ENCODE measurements at places on chromosomes 2 and 18.

GRCh38 chr2:144151405-144151804 is 368.5 kb downstream of the ZEB2 start:
- no peak for DNase-seq

DNA sequence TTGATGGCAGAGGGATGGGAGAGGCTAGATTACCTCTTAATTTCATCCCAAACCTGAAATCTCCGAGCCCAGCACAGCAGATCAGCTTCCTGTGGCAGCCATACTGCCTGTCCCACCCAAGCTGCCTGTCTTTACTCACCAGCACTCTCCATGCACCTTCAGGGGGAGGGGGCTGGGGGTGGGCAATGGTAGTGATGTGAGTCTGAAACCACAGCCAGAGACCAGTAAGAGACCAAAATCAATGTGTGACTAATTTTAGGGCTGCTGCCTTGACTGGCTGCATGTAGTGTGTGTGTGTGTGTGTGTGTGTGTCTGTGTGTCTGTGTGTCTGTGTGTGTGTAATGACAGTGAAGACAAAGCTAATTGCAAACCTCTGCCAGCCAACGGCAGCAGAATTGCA is 11.7 kb upstream of the TEX261 start:
- DNase-seq: no peak

- no peak for DNase-seq
These were observed 67.9 kb downstream of the MYL12B start for GRCh38 chr18:3329872-3330271.

- no peak for DNase-seq
These were observed 41.6 kb upstream of the TMEM163 start for GRCh38 chr2:134760385-134760784.

DNA sequence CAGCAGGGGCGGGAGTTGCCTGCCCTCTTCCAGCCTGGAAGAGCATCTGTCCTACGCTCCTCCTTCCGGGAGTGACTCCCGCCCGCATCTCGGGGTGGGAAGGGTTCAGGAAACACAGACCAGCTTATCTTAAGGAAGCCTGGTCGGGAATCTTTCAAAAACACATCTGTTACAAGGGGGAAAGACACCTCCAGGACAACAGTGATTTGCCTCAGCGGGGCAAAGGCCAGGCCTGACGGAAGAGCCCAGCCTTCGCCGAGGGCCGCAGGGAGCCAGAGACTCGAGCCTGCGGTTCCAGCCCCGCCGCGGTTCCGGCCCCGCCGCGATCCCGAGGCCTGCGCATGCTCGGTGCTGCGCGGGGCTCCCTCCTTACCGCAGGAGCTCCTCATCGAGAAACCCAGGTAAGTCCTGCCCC is 38.1 kb upstream of the TGIF1 start:
- no peak for DNase-seq

GRCh38 chr2:6143812-6144211 is 451.6 kb downstream of the SOX11 start:
- DNase-seq: no peak

DNA sequence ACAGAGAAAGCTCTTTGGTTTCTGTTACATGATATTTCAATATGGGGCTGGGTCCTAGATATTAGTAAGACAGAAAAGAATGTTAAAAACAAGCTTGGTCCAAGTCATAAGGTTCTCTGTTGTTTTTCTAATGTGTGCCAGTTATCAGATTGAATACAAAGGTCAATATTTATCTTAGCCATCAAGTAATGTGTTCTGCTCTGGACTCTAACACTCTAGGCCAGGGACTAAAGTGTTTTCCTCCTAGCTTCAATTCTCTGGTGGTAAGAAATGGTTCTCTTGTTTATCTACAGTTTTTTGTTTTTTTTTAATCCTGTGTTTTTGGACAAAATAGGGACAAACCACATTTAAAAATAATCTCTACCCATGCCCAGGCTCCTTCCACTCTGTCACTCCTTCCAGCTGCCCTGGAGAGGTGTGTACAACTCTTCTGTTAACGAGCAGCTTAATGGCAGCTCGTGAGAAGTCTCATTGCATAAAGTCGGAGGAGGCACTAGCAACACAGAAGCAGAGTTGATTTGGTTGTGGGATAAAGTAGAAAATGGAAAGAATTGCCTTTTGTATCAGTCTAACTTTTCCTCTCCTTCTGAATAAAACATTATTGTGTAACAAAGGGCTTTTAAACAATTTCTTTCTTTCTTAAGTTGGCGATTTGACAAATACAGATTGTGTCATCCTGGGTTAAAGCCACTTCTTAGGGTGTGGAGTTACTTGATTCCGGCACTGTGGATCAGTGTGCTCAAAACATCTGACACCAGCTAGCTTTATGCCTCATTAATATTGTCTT is 8.0 kb upstream of the SESTD1 start:
- peak; percentile 81 for DNase-seq

- no peak for DNase-seq
These were observed 277.9 kb downstream of the NDUFA10 start for GRCh38 chr2:239747274-239747673.

DNA sequence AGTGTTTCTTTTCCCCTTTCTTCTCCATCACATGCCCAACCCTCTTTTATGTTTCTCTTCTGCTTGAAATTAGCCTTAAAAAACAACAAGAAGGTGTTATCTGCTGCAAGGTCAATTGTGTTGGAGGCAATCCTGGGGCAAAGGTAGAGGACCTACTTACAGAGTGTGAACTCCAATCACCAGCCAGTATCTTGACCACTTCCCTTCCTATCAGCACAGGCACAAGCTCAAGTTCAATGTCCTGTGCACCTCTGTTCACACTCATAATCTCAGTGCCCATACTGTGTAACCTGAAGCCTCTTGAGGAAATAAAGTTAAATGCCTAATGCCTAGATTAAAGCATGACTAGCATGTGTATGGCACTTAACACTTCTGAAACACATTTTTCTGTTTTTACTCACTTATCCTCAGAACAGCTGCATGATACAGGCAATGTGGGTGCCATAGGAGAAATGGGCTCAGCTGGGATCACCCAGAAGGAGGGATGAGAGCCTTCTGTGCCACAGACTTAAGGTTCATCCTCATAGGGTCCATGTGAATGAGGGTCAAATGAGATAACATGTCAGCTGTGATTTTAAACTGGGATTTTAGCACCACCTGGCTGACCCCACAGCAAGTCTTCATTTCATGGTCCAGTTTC is 701.5 kb downstream of the BCL11A start:
- no peak for DNase-seq

- DNase-seq: no peak
These were observed 243.0 kb downstream of the SH3BP4 start for GRCh38 chr2:235194836-235195235.

DNA sequence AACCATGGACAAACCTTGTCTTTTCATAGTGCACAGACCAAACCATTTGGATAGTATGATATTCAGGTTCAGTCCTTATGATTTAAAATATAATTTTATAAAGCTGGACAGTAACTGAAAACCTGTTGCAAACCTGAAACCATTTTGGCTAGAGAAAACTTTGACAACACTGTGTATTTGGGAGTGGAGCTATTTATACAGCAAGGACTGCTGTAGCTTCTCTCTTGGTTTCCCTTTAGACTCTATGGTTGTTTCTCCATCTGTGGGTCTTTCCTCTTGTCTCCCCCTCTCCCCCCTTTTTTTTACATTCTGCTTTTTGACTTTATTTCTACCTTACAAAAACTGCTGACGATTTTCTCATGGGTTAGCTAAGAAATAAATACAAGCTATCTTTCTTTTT is 581.7 kb downstream of the SLC4A3 start:
- DNase-seq: no peak

- DNase-seq: no peak
These were observed 96.7 kb downstream of the SH3BP4 start for GRCh38 chr2:235048549-235048948.

- no peak for DNase-seq
These were observed 38.4 kb upstream of the GMCL1 start for GRCh38 chr2:69791045-69791444.

DNA sequence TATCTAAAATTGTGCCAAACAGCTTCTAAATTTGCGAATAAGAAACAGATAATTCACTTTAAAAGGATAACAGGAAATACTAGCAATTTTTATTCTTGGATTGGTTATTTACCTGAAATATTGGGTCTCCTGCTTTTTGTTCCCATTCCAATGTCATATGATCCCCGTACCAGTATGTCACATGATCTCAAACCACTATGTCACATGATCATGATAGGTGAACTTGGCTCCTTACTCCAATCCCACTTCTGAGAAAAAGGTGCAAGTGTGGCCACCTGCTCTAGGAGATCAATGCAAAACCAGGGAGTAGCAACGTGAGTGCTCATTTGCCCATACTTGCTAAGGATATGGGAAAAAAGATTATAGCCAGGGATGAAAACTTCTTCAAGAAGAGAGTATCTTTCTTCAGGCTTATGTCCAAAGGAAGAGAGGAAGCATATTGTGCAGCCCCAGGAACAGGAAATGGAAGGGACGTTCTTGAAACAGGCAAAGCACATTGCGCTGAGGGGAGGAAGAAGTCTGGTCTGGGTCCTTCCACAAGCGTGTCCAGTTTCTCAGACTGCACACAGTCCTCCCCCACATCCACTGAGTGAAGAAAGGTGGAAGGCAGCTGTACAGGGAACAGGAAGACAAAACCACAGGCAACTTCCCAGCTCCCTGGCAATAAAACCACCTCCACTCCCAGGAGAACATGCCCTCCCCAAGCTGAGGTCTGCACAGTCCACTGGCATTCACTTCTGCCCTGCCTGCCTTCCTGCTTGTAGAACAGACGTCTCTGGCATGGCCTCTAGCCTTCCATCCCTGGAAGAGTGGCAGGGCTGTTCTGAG is at the start of gene LYG2:
TSS of gene LYG2 (minus strand) at position 176 of the 828 bp plus-strand sequence. CDS start 1,406 bp downstream, outside the sequence.
- DNase-seq: no peak

DNA sequence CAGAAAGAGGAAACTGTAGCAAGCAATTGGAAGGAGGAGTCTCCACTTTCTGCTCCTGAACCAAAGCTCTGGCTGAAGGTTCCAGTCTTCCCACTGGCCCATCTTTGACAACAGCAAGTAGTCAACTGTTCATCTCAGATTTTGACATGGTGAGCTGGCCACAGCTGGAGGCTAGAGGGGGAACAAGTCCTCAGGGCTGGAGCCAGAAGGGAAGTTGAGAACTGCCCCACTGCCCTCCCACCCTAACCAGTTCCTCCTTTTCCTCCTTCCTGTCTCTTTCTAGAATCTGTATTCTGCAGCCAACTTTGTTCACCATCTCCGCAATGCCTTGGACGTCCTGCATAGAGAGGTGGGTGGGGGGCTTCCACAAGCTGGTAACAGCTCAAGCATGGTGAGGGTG is 105.8 kb downstream of the PLB1 start:
- no peak for DNase-seq
